ENCODE measurements at places on chromosomes 2 and 18. TPM values are rescaled to one million over a fixed set of nuclear protein-coding genes. Genes with fewer than 3 reads are reported as not detected.

The PCARE gene
- not detected for polyA plus RNA-seq

- DNase-seq = no peak
Measured at GRCh38 chr2:74824679-74825078, 9.2 kb upstream of the HK2 start.

GRCh38 chr2:218529990-218530389, 38.2 kb downstream of the USP37 start:
- no peak for DNase-seq

GRCh38 chr2:56008661-56009431, 85.3 kb upstream of the EFEMP1 start:
- no peak for DNase-seq

DNA sequence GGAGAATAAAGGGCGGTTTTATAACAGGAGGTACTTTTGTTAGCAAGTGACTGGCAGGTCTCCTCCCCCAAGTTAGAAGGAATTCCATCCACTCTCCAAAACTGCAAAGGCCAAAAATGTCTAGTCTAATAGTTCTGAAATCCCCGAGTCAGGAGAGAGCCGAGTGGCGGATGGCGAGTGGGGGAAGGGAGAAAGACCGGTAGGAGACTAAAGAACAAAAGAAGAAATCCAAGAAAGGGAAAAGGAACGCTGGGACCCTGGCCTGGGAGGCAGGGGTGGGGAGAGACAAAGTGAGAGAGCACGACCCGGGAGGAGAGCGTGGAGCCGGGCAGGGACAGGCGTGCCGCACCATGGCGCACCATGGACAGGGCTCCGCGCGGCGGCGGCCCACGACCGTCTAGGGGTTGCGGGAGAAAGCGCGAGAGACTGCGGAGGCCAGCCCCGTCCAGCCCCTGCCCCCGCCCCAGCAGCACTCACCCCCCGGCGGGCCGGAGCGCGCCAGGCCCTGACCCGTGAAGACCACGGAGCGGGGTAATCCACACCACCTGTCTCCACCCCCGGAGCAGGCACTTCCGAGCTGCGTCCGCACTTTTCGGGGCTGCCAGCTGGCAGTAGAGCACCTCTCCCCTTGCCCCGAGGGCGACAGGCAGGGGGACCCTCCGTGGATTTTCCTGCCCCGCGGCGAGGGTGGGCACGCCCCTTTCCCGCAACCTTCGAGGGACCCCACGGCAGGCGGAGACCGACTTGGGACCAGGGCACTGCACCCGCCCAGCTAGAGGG, 1.6 kb downstream of the CDH2 start:
- no peak for DNase-seq

- no peak for DNase-seq
Measured at GRCh38 chr18:7070466-7070865, 47.1 kb downstream of the LAMA1 start.

DNA sequence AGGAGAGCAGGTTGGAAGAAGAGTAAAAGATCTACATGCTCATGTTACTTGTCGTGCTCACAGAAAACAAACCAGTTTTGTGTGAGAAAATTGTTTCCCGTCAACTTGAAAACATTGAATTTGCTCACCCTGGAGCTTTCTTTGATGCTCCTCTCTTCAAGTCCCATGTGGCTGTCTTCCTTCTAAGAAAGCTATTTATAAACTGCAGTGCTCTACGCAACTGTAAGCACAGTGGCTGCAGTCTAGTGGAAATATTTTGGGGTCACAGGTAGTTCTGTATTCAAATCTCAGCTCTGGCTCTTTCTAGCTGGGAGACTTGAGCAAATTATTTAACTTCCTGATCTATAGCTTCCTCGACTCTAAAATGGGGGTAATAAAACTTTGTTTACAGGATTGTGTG, 211.8 kb downstream of the PLCL1 start:
- no peak for DNase-seq

DNA sequence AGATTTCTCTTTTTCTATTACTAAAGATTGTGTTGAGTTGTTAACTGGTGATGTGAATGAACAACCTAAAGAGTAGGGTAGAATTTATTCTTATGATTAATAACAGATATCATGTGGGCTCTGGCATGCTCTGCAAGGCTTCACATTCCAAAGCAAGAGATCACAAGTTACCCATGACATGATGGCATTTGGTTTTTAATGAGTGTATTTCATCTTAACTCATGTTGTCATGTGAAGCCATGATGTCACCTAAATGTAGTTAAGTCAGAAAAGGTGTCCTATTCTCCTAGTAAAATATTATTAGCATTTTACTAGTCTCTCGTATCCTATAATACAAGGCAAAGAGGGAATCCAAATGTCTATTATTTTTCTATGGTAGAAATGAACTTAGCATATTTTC, 678.0 kb downstream of the ARHGAP15 start:
- DNase-seq = no peak

GRCh38 chr2:40279001-40279400, 172.9 kb downstream of the SLC8A1 start:
- no peak for DNase-seq

Measured in GM12878 (cell line).